ENCODE measurements at places on chromosomes 5 and 9. TPM values are rescaled to one million over a fixed set of nuclear protein-coding genes. Genes with fewer than 3 reads are reported as not detected.

DNA sequence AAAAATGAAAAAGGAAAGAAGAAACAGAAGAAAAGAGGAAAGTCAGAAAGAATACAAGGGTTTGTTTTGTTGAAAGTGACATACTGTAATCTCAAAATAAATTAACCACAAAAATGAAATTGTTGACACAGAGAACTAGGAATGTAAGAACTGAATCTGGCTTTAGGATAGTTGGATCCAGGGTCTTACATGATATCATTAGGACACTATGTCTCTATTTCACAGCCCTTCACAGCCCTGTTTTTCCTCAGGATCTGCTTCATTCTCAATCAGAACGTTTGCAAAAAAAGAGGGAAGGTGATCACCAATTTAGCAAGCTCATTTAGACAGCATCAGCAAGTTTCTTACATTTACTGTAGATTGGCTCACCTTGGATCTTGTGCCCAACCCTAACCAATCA, 188.5 kb upstream of the NREP start:
- DNase-seq: no peak

GRCh38 chr5:174581479-174581878, 142.9 kb upstream of the MSX2 start:
- DNase-seq: peak; percentile 12

DNA sequence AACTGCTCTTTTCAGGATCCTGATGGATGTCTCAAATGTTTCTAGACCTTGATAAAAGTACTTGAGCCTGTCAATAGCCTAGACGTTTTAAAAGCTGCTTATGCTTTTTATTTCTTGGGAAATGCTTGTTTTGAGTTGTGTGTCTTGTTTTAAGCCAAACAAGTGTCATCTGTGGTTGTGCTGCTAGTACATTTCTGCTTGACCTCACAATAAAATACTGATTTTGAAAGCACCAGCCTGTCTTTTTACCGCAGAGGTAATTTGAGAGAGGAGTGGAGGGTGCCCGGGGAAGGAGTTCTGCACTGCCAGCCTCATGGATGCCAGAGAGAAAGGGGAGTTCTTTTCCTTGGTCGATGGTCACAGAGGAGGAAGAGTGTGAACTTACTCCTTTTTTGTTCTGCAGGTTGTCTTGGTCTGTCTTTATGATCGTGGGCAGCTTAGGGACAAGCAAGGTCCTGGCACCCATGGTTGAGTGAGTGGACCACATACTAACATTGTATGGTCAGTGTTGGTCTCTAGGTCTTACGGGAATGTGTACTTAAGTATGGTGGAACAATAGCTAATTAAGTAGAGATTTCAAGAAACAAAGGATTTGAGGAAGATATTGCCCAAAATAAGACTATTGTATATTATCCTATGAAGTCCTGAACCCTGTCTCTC, 61.0 kb downstream of the TRIO start:
- no peak for DNase-seq

GRCh38 chr5:72790186-72790585, 26.3 kb upstream of the TNPO1 start:
- DNase-seq: no peak

GRCh38 chr5:104297076-104297475, 734.5 kb upstream of the NUDT12 start:
- DNase-seq: no peak

- no peak for DNase-seq
These were observed 326.7 kb downstream of the MLLT3 start for GRCh38 chr9:20295555-20295954.

GRCh38 chr5:180130876-180131740, 59.5 kb upstream of the RNF130 start:
- peak; percentile 73 for DNase-seq

- no peak for DNase-seq
These were observed 139.4 kb downstream of the LPAR1 start for GRCh38 chr9:110898866-110899265.

DNA sequence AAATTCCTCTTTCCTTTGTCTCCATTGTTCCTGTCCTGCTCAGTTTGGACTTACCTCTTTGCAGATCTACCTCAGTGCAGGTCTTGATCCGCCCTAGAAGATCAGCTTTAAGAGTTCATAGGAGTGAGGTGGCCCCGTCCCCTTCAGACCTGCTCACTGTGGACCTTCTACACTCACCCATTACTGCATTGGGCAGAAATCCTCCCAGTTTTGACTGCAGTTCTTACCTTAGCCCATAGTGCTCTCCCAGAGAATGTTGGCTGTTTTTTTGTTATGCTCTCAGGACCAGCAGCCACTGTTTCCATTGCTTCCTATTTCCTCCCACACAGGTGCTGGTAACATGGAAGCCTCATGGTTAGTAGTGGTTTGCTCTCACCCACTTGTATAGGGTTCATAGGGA, 63.3 kb downstream of the GALNT10 start:
- no peak for DNase-seq

DNA sequence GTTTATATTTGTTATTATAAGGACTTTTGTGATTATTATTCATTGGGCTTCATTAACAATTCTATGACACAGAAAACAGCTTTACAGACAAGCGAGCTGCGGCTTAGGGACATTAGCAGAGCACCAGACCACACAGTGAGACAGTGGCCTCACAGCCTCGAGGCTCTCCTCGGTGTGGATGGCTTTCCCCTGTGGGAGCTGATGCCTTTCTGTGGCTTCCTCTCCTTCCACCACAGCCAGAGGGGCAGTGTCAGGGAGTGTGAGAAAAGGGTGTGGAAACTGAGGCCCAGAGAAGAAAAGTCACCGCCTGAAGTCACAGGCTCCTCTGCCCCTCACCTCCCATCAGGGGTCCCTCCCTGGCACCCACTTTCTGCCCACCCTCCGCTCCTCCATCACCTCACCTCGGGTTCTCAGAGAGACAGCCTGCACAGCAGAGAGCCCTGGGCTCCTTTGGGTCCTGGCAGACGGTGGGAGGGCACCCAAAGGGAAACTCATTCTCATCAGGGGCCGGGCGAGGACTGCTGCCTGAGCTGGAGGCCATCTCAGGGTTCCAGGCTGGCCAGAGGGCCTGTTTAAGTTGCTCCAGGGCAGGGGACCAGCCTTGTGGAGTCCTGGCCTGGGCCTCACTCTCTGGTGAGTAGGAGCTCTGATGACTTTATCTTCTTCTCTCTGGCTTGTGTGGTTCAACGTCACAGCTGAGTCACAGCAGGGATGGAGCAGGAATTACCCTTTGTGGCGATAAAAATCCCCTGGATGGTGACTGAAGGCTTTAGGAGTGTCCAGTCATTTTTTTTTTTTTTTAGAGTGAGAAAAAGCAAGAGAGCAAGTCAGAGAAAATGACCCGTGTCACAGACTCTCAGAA, 830 bp downstream of the TRAF1 start:
- DNase-seq: no peak

DNA sequence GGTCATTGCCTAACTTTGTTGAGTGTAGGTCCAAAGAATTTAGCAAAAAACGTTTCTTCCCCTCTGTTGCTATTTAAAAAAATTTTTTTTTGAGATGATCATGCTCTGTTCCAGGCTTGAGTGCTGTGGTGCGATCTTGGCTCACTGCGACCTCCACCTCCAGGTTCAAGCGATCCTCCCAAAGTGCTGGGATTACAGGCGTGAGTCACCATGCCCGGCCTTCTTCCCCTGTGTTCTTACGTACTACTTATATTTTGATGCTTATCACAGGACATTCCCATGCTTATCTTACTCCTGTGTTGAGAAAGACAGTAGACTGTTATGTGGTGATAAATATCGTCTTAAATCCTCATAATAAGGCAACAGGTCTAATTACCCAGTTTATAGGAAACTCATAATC, 2.5 kb downstream of the ACER2 start:
- no peak for DNase-seq

GRCh38 chr9:8534828-8535227, 735.2 kb upstream of the DMAC1 start:
- DNase-seq: no peak

DNA sequence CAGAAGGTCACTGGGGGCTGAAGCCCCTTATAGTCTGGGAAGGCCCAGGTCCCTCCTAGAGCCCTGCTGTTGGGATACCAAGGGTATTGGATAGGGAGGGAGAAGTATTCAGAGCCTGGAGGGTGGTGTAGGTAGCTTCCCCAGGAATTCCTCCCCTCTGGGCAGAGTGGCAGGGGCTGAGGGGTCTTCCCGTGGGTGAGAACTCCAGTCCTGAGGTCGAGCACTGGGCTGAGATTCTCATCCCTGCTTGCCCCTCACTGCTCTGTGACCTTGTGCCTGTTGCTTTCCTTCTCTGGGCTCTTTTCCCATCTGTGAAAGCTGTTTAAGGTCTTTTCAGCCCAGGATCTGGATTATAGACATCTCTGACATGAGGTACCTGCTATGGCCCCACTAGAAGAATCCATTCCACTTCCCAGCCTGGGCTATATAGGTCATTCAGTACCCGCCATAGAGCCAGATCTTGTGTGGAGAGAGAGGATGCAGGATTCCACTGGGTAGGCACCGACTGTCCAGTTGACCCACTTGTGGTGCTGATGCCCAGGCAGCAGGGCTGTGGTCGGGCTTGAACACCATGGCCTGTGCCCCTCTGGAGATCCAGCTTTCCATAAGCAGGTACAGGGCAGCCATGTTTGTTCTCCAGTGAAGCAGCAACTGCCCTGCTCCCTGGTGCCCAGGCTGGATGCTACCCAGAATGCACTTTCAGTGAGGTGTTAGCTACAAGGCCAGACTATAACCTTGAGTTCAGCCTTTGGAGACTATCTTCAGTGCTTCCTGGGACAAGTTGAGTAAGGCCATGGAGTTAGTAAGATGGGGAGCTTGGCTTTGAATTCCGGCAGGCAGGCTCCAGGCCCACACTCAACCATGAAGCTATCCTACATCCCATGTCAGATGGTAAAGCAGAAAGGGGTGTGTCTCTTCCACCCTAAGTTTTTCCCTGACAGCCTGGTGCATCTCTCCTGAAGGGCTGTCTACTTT, 60.1 kb downstream of the AMBP start:
- no peak for DNase-seq

DNA sequence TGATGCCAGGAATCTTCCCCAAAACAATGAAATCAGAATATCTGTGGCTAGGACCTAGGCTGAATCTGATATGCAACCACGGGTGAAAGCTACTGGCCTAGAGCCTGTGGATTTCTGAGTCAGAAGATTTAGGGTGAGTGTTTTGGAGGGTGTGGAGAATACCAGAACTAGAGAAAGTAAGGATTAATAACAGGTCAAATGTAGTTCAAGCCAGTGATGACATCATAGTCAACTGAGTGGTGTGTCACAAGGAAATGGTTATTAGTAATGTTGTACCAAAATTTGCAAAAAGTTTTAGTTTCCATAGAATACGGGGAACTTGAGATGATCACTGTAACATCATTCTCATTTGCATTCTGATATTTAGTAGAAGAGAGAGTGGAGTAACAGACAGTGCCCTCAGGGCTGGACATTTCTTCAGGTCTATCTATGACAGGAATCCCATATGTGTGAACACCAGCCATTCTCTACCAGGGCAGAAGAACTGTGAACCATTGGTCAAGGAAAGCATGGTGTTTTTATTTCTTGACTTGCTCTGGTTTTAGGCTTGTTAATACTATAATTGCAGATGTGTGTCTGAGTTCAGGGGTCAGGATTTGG, 3.7 kb downstream of the GALNT12 start:
- DNase-seq: no peak

GRCh38 chr5:157463621-157464518, 3.9 kb downstream of the NIPAL4 start:
- no peak for DNase-seq

GRCh38 chr5:173468821-173469251, 140.6 kb upstream of the STC2 start:
- no peak for DNase-seq

DNA sequence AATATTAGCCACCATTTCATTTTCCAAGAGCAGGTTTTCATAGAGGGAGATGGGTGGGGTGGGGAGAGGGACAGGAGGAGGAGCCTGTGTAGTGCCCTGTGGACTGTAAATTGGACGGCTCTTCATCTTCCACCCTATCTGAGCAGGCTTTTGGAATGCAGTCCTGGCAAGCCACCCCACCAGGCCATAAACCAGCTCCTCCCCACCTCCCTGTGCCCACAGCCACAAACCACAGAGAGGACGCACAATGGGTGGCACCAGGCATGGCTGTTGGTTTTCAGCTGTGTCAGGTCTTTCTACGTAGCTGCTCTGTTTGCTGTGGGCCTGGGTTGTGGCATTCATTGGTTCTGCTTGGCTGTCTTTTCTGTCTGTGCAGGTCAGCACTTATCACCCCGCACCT, 58.0 kb downstream of the PLAC8L1 start:
- peak; percentile 69 for DNase-seq

GRCh38 chr5:88555674-88556073, 287.0 kb upstream of the TMEM161B start:
- DNase-seq: no peak

DNA sequence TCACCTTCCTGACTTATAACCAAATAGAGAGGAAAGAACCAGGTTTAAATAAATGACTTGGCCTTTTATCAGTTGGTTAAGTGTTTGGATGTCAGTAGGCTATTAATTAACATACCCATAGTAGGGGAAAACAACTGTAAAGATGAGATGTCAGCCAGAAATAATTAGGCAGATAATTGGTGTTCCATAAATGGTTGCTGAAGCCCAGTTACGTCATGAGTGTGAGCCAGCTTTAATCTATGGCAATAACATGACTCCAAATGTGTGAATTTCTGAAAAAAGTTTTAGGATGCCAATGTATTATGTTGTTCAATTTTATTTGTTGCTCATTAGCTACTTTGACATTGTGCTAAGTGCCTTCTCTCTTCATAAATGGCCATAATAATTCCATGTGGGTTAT, 180.5 kb downstream of the FBXL7 start:
- DNase-seq: no peak

DNA sequence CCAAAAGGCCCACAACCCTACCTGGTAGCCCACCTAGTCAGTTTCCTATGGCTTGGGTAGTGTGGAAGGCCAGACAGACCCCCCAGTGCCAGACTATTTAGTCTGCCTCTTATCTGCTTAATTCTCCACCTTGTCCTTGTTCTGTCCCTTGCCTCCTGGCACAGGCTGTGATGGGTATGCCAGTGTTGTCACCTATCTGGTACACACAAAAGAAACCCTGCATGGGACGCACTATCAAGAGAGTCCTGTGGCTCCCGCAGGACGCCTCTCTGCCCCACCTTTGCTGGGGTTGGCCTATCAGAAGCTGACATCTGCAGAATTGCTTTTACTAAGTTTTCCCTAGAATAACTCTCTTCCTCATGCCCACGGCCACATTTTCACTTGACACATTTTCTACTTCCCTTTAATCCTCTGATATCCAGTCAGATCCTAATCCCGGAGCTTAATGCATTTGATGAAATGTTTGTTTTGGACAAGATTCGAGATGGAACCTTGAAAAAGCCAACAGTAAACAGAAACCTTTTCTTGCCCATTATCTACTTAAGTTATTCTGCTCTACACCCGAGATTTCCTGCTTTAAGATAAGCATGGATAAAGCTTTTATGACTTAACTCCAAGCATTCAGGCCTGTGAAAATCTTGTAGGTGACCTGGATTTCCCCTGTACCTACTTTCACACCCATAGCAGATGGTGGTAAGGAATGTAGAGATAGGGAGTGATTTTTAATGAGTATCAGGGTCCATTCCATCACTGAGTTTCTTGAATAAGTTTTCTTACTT, 468.5 kb downstream of the ZNF608 start:
- DNase-seq: no peak

Gene SLC2A8
- 25.4 TPM for total RNA-seq

Gene HIGD2A
- 188 TPM for total RNA-seq

Gene SAPCD2
- total RNA-seq: 0.27 TPM

Gene GNA14
- total RNA-seq: 19.9 TPM

Gene FNIP1
- 58.5 TPM for total RNA-seq

Gene CYLC2
- not detected for total RNA-seq

Gene STXBP1
- 83.4 TPM for total RNA-seq

Gene NFIB
- 144 TPM for total RNA-seq

Gene TAF1L
- total RNA-seq: not detected

Gene OGN
- total RNA-seq: 20.8 TPM

Gene EXOSC2
- 21.2 TPM for total RNA-seq

Gene GABRB2
- 2.0 TPM for total RNA-seq
